Hindlimb muscle (tissue), 1 donor: ENCODE measurements at places on chromosomes 7 and 10. TPM values are rescaled to one million over a fixed set of nuclear protein-coding genes. Genes with fewer than 3 reads are reported as not detected.

DNA sequence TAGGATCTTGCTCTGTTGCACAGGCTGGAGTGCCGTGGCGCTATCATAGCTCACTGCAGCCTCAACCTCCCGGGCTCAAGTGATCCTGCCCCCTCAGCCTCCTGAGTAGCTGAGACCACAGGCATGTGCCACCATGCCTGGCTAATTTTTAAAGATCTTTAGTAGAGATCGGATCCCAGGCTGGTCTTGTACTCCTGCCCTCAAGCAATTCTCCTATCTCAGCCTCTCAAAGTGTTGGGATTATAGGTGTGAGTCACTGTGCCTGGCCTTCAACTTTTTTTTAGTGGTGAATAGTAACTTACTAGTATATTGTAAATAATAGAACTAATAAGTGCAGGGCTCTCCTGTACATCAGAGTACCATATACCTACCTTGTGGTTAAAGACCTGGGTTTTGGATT, 52.1 kb upstream of the LMTK2 start:
- no peak for DNase-seq

- DNase-seq: no peak
Observed at GRCh38 chr7:137296576-137296975, 47.0 kb downstream of the PTN start.

Gene PTER
- 7.1 TPM for polyA plus RNA-seq

- DNase-seq: no peak
Observed at GRCh38 chr10:9957351-9957750, 1060.3 kb upstream of the CELF2 start.

- DNase-seq: no peak
Observed at GRCh38 chr7:5296611-5297226, 14.0 kb downstream of the SLC29A4 start.

GRCh38 chr10:63822496-63822895, 301.3 kb downstream of the REEP3 start:
- DNase-seq: no peak

- no peak for DNase-seq
Observed at GRCh38 chr10:54441275-54441674, 359.8 kb downstream of the PCDH15 start.

Gene CABCOCO1
- polyA plus RNA-seq: 0.53 TPM

DNA sequence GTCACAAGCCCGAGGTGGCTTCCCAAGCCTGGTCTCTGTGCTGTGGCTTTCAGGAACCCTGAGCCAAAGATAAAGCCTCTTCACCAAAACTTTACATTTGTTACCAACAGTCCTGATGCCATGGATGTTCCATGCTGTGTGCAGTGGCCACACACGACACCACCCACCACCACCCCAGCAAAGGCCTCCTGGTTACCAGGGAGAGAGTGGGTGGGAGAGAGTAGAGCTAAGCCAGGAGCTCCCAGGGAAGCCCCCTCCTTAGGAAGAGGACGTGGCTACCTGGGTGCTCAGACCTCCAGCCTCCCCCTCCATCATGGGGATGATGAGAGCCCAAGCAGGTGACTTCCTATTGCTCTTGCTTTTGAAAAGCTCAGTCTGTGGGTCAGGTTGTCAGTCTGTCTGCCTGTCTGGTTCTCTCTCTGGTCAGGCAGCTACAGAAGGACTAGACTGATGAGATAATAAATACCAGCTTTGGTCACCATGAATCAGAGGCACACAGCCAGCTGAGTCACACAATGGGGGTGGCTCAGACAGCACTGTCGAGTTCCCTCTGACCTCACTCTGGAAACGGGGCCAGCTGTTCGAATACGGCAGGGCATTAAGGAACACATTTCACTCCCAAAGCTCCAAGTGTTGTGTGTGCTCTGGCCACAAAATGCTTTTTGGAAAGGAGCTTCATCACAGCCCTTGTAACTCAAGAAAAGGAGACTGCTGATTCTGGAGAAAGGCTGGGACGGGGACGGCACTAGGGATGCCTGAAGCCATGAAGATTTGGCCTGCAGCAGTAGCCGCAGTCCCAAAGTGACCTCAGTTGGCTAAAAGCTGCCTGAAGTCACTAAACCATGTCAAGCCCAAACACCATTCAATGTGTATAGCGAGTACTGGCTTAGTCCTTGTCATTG, 166.0 kb downstream of the FANK1 start:
- DNase-seq: peak; percentile 82

GRCh38 chr7:36289833-36290661, 99.6 kb upstream of the ANLN start:
- DNase-seq: no peak

Gene UCN3
- not detected for polyA plus RNA-seq

DNA sequence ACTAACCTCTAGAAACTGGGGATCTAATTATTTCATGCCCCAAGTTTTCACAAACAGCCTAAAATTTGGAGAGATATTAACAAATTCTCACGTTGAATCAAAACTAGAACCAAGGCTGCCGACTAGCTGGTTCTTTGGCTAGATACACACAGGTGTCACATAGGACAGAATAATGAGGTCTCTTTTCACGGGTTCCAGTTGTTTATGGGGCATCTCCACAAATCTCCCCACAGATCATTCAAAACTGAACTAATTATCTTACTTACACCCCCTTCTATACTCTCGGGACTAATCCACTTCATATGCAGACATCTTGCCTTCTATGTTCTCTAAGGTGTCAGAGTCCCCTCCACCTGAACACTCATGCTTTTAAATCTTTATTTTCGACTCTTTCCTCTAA, 16.4 kb upstream of the OR2AE1 start:
- no peak for DNase-seq

- DNase-seq: no peak
Observed at GRCh38 chr7:140079121-140079536, 16.4 kb upstream of the PARP12 start.

GRCh38 chr7:9891056-9891455, 1082.6 kb upstream of the PHF14 start:
- no peak for DNase-seq

DNA sequence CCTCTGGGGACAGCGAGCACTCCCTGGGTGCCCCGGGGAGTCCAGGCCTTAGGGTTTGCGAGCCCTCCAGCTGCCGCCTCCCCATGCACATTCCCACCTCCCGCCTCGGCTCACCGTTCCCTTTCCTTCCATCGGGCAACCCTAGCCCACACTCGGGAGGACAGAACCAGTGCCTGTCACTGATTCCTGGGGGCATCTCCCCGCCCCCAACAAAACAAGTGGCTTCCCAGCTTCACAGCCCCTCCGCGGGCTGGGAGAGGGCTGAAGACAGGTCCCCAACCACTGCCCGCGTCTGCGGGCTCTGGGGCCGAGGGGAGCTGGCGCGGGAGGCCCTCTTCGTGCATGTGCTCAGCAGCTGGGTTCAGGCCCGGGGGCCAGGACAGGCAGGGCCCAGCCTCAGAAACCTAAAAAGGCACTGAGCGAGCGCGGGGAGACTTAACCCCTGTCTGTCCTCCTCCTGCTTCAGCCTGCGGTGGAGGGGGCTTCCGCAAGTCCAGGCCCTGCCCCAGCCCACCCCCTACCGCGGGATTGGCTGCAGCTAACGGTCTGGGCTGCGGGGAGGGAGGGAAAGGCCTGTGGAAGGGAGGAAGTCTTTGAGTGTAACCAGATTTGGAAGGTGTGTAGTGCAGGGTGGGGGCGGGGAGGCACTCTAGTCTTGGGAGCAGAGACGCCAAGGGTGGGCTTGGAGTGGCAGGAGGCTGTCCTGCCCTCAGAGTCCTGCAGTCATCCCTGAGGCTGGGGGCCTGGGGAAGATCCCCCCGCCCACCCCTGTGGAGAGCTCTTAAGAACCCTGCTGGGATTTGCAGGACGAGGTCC, 1.2 kb downstream of the FLNC start:
- DNase-seq: peak; percentile 80
